Tibial nerve (tissue), 4 donors: ENCODE measurements at places on chromosomes 1 and 21. TPM values are rescaled to one million over a fixed set of nuclear protein-coding genes. Genes with fewer than 3 reads are reported as not detected.
A peak's percentile ranks its signal among the peaks of the same experiment; 100 is the strongest.

DNA sequence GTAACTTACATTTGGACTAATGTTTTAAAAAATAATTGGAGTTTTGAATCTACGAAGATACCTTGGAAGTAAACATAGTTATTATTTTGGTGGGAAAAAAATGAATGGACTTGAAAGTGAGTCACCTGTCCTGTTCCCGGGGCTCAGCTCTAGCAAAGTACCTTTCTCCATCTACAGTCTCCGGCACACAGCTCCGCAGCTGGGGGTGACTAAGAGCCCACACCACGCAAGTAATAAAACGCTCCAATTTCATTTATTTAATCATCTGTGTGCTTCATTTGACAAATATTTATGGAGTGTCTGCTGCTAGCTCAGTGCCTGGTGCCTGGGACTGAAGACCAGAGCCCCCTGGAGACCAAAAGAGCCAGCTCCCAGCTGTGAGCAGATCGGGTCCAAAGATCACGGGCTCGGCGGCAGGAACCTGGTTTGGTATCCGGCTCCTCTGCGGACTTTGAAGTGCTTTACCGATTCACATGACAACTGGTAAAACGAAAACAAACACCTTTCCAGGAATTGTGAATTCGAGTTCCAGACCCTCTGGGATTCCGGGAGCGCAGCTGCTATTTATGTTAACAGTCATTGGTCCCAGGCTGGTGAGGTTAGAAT is 1.7 kb upstream of the RIPK4 start:
- peaks cover 99% of the 10 kb centered on the region for H3K27me3 ChIP-seq
- no peak for DNase-seq
- H3K4me1 ChIP-seq, result peaks cover 26% of the 10 kb centered on the region

Gene BTBD8
- 7.8 TPM for total RNA-seq

Gene HIVEP3
- total RNA-seq, result 4.2 TPM

GRCh38 chr1:6010554-6010953 is 18.3 kb upstream of the NPHP4 start:
- H3K4me3 ChIP-seq, result no peak overlapping the region
- no peaks in the 10 kb centered on the region for H3K27me3 ChIP-seq
- no peaks in the 10 kb centered on the region for H3K36me3 ChIP-seq
- no peak for DNase-seq
- no peak overlapping the region for H3K27ac ChIP-seq

GRCh38 chr1:48007047-48007446 is 9.9 kb upstream of the TRABD2B start:
- H3K27ac ChIP-seq, result no peak overlapping the region
- no peak overlapping the region for H3K4me3 ChIP-seq
- no peaks in the 10 kb centered on the region for H3K4me1 ChIP-seq

GRCh38 chr1:240293706-240294105 is 202.0 kb downstream of the FMN2 start:
- H3K4me1 ChIP-seq, result no peaks in the 10 kb centered on the region
- H3K4me3 ChIP-seq, result no peak overlapping the region
- H3K27me3 ChIP-seq, result no peaks in the 10 kb centered on the region
- H3K36me3 ChIP-seq, result no peaks in the 10 kb centered on the region

GRCh38 chr21:40902299-40902698 is 55.3 kb upstream of the DSCAM start:
- DNase-seq, result no peak
- H3K27me3 ChIP-seq, result no peaks in the 10 kb centered on the region
- H3K4me1 ChIP-seq, result no peaks in the 10 kb centered on the region
- H3K36me3 ChIP-seq, result no peaks in the 10 kb centered on the region
- H3K4me3 ChIP-seq, result no peak overlapping the region

Gene TMEM269
- total RNA-seq, result not detected

- H3K4me3 ChIP-seq, result no peak overlapping the region
- no peaks in the 10 kb centered on the region for H3K27me3 ChIP-seq
- H3K36me3 ChIP-seq, result no peaks in the 10 kb centered on the region
- H3K4me1 ChIP-seq, result no peaks in the 10 kb centered on the region
- no peak overlapping the region for H3K27ac ChIP-seq
- DNase-seq, result no peak
Measured at GRCh38 chr1:102252731-102253505, 256.2 kb upstream of the OLFM3 start.

DNA sequence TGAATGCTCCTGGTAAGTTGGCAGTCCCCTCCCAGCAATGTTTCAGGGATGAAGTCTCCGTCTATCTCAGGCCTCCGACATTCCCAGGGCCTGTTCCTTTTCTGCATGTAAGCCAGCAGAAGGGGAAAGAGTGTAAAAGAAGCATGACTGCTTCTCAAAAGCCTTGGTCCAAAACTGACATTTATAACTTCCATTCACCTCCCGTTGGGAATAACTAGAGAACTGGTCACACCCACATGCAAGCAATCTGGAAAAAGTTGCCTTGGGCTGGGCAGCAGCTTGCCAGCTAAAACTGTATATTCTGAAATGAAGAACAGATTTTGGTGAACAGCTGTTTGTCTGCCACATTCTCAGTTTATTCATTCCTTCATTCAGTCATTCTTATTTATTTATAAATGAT is 24.2 kb upstream of the NPL start:
- H3K4me3 ChIP-seq, result no peak overlapping the region
- no peaks in the 10 kb centered on the region for H3K27me3 ChIP-seq
- no peak for DNase-seq
- no peak overlapping the region for H3K27ac ChIP-seq

DNA sequence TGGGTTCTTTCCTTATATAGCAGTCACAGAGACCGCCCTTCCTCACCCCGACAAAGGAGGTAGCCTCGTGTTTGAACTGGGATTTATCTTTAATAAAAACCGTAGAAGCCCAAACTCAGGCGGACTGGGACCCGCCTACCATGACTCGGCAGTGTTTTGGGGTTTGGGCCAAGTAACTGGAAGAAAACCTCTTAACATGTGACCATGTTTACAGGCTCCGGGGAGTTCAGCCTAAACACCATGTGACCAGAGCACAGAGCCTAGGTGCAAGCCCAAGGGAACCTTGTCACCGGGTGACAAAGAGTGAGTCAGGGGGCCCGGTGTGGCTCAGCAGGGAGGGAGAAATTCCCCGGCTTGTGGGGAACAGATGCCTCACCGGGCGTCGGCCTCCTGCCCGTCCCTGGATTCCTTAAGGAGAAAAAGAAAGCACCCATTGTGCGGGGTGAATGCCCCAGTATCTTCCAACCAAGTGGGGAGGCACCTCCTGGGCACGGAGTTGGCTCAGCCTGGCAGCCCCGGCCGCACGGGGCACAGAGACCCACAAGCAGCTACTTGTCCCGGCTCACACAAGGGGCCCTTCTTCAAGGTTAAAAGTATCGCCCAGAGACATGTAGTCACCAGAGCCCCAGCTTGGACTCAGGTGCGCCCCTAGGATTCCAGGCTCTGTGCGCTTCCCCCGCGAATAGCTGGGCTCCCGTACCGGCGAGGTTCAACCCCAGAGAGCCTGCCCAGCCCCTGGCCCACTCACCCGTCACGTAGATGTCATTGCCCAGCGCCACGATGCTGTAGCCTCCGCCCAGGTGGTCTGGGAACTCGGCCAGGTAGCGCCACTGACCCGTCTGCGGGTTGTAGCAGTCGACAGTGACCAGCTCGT is 1.4 kb downstream of the KLHL21 start:
- peak overlapping the region; percentile 95 for H3K4me3 ChIP-seq
- H3K4me1 ChIP-seq, result peaks cover 65% of the 10 kb centered on the region
- peak; percentile 63 for DNase-seq
- peaks cover 36% of the 10 kb centered on the region for H3K36me3 ChIP-seq
- H3K27me3 ChIP-seq, result no peaks in the 10 kb centered on the region
- H3K27ac ChIP-seq, result peak overlapping the region; percentile 95

GRCh38 chr1:182299728-182300616 is 91.6 kb downstream of the GLUL start:
- H3K4me1 ChIP-seq, result no peaks in the 10 kb centered on the region
- peak; percentile 49 for DNase-seq
- no peaks in the 10 kb centered on the region for H3K36me3 ChIP-seq
- H3K27me3 ChIP-seq, result no peaks in the 10 kb centered on the region
- no peak overlapping the region for H3K4me3 ChIP-seq

Gene DCST1
- 3.5 TPM for total RNA-seq

Gene GREM2
- total RNA-seq, result 0.39 TPM

- H3K4me1 ChIP-seq, result no peaks in the 10 kb centered on the region
- DNase-seq, result no peak
- H3K36me3 ChIP-seq, result peaks cover 3% of the 10 kb centered on the region
- no peak overlapping the region for H3K4me3 ChIP-seq
- no peaks in the 10 kb centered on the region for H3K27me3 ChIP-seq
Measured at GRCh38 chr1:26468911-26469310, 3.3 kb upstream of the HMGN2 start.

DNA sequence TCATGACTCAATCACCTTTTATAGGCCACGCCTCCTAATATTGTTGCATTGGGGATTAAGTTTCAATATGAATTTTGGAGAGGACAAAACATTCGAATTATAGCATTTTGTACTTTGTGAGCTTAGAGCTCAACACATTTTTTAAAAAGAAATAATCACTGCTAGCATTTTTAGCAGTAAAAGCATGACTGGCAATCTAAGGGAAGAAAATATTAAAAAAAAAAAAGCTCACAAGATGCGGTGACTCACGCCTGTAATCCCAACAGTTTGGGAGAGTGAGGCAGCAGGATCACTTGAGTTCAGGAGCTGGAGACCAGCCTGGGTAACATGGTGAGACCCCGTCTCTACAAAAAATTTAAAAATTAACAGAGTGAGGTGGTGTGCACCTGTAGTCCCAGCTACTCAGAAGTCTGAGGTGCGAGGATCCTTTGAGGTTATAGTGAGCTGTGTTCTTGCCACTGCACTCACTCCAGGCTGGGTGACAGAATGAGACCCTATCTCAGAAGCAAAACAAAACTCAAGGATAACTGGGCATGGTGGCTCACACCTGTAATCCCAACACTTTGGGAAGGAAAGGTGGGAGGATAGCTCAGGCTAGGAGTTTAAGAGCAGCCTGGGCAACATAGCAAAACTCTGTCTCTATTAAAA is 28.8 kb upstream of the DIPK1A start:
- H3K27me3 ChIP-seq, result no peaks in the 10 kb centered on the region
- DNase-seq, result no peak
- H3K36me3 ChIP-seq, result no peaks in the 10 kb centered on the region
- no peak overlapping the region for H3K27ac ChIP-seq
- no peak overlapping the region for H3K4me3 ChIP-seq

Gene MYOG
- not detected for total RNA-seq

Gene FTCD
- total RNA-seq, result 2.3 TPM

DNA sequence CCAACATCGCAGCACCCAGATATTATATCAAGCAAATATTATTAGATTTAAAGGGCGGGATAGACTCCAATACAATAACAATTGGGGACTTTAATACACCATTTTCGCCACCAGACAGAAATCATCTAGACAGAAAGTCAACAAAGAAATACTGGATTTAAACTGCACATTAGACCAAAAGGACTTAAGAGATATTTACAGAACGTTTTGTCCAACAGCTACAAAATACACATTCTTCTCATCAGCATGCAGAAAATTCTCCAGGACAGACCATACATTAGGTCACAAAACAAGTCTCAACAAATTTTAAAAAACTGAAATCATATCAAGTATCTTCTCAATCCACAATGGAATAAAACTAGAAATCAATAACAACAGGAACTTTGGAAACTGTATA is 121.2 kb downstream of the ACBD6 start:
- H3K4me1 ChIP-seq, result no peaks in the 10 kb centered on the region
- no peaks in the 10 kb centered on the region for H3K36me3 ChIP-seq
- no peaks in the 10 kb centered on the region for H3K27me3 ChIP-seq
- no peak for DNase-seq

DNA sequence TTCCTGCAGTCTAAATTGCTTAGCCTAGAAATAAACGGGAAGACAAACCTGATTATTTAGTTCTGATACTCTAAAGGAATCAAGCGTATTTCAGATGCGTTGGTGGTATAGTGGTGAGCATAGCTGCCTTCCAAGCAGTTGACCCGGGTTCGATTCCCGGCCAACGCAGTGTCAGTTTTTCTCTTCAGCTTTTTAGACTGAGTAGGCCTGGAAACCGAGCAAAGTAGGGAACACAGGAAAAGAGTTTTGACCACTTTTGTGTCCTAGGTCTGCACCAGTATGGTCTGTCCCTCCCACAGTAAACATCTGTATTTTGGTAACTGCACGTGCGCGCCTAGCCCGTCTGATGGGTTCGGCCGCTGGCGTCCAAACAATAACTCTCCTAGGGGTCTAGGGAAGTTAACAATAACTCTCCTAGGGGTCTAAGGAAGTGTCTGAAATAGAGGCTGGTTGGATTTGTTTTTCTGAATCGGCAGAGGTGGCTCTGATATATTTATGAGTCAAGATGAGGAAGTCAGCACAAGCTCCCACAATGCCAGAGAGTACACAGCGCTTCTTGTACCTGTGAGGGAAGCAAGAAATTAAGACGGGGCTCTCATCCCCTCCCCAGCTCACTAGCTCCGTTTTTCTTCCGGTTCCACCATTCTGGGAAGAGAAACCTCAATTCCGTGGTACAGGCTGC is 15.6 kb upstream of the HJV start:
- peak; percentile 60 for DNase-seq
- H3K4me1 ChIP-seq, result peaks cover 10% of the 10 kb centered on the region
- H3K27ac ChIP-seq, result peak overlapping the region; percentile 96
- H3K4me3 ChIP-seq, result peak overlapping the region; percentile 67
- H3K36me3 ChIP-seq, result no peaks in the 10 kb centered on the region
- no peaks in the 10 kb centered on the region for H3K27me3 ChIP-seq

DNA sequence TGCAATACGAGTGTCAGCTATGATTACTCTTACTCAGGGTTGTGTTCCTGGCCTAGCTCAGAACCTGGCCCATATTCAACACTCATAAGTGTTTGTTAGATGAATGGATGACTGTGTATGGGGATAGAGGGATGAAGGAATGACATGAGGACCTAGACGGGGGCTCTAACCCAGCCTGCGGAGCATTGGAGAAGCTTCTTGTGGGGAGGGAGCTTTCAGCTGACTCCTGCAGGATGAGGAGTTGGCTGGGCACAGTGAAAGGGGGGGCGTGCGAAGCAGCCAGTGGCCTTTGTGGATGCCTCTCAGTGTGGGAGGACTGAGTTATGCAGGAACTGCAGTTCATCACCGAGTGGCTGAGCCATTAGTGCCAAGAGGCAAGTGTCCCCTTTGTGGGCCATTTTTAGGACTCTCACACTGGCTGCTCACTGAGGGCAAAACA is 1.2 kb upstream of the EXTL1 start:
- no peaks in the 10 kb centered on the region for H3K36me3 ChIP-seq
- DNase-seq, result no peak
- H3K4me3 ChIP-seq, result peak overlapping the region; percentile 49
